ENCODE measurements at places on chromosomes 7 and 10.

- no peak for DNase-seq
Observed at GRCh38 chr10:1564791-1565190, 172.5 kb downstream of the ADARB2 start.

DNA sequence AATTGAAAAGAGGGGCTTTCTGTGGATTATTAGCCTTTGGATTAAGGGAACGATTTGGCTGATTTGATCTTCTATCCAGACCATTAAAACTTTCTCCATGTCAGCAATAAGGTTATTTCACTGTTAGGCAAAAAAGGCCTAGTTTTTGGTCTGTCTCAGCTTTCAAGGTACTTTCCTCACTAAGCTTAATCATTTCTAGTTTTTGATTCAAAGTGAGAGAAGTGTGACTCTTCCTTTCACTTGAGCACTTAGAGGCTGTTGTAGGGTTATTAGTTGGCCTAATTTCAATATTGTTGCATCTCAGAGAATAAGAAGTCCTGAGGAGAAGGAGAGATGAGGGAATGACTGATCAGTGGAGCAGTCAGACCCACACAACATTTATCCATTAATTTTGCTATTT lies 596.0 kb upstream of the TPK1 start:
- peak; percentile 19 for DNase-seq

DNA sequence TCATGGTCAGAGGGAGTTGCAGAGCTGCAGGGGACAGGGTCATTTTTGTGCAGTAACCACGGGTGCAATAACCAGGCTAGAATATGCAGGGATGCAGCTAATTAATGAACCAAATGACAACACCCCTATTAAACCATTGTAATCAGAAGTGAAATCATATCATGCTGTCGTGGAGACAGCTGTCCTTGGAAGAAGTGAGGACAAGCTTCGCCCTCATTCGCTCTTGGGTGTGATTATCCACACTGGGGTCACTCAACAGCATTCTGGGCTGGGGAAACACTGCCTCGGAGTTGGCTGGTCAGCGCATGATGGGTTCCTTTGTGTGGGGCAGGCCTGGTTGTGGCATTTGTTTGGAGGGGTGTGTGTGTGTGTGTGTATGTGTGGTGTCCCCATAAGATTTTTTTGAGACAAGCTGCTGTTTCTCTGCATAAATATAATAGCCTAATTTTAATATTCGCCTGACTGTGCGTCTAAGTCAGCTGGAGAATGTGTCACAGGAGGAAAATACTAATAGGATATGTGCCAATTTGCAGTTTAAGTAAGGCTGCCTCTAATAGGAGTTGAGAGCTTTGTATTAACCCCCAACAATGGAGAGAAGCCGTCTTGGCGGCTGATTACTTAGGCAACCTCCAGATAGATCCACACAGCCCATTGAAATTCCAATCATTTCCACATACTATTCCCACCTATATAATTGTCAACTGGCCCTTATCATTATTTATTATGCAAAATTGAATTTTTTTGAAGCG lies 149.4 kb downstream of the DNAJB6 start:
- no peak for DNase-seq

DNA sequence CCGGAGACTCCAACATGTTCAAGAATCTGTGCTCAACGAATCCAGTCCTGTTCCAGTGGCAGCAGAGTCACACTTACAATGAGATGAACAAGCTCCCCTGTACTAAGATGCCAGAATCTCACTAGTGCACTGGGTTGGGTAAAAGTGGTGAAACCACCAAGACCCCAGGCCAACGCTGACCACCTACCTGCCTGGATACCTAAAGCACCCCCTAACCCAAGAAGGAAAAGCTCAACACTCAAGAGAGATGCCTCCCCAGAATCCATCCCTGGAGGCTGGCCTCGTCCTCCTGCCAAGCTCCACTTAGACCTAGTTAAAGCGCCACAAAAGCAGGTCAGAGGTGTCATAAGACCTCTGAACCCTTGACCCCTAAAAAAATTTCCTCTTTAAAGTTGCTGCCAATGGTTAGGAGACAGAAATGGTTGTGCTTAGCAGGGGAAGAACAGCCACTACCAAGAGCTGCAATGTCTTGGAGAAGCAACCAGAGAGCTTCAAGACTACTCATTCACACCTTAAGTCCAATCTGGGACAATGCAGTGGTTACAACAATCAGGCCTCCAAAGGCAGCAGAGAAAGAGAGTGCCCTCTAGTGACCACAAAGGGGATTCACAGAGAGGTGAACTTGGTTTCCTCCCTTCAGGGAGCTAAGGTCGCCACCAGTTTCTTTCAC lies 94.6 kb upstream of the MACROH2A2 start:
- peak; percentile 56 for DNase-seq

GRCh38 chr7:47636081-47636432 lies 54.1 kb upstream of the TNS3 start:
- DNase-seq: no peak

DNA sequence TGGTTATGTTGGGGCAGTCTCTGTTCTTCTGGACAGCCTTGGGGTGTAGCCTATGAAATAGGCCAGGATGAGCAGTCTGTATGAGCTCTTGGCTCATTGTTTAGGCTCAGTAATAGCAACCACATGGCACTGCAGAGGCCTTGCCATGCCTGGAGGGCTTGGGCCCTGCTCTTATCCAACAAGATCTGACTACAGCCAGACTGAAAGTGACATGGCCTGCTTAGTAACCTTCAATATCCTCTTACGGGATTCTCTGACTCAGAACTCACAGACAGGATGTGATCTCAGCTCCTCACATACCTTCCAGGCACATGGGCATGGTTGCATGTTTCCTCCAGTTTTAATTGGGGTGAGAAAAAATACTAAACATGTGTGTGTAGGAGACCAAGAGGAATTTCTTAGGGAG lies 289.3 kb downstream of the PTEN start:
- DNase-seq: peak; percentile 87

DNA sequence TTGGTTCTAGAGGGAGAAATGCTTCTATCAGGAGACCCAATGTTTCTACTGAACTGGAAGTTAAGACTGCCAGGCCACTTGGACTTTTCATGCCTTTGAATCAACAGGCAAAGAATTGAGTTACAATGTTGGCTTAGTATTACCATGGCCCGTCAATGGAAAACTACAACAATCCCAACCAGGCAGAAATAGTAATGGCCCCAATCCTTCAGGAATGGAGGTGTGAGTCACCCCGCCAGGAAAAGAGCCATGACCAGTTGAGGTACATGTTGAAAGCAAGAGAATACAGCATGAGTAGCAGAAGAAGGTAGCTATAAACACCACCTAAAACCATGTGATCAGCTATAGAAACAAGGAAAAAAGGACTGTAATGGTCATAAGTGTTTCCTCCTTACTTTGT lies 101.9 kb downstream of the DGKB start:
- no peak for DNase-seq

DNA sequence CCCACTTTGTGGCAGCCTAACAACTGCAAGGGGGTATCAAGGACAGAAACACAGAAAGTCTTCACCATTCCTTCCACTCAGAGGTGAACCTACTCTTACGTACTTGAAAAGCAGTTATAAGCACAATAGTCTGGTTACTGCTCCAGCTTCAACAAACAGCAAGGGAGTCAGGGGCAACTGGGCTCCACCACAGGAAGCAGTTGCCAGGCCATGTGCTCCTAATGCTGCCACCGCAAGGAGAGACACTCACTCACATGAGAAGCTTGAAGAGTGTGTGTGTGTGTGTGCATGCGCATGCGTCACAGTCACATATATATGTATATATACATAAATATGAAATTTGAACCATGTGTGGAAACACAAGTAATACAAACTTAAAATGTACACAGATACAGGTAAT lies 65.5 kb downstream of the GRB10 start:
- no peak for DNase-seq

DNA sequence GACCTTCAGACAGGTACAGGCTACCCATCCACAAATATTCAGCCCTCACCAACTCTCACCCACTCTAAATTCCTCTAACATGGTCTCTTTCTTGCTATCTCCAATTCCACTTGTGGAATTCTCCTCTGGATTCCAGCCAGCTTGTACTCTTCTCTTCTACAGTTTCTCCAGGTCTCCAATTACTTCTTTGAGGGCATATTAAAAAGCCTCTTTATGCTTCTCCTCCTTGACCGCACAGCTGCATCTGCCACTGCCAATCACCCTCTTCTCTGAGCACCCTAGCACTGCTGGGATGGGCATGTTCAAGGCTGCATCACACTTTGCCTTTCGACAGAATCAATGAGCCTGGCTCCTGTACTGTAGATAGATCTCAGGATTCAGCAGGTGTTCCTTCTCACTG lies 101.5 kb upstream of the ANKRD1 start:
- DNase-seq: no peak

DNA sequence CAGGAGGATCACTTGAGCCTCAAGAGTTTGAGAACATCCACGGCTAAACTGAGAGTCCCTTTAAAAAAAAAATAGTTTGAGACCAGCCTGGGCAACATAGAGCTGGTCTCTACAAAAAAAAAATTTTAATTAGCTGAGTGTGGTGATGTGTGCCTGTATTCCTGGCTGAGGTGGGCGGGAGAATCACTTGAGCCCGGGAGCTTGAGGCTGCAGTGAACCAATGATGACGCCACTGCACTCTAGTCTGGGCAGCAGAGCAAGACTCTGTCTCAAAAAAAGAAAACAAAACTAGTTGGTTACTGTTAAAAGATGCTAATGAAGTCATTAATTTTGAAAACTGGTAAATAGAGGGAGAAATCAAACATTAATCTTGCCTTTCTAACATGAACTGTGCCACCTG lies 76.4 kb downstream of the MMRN2 start:
- DNase-seq: no peak

DNA sequence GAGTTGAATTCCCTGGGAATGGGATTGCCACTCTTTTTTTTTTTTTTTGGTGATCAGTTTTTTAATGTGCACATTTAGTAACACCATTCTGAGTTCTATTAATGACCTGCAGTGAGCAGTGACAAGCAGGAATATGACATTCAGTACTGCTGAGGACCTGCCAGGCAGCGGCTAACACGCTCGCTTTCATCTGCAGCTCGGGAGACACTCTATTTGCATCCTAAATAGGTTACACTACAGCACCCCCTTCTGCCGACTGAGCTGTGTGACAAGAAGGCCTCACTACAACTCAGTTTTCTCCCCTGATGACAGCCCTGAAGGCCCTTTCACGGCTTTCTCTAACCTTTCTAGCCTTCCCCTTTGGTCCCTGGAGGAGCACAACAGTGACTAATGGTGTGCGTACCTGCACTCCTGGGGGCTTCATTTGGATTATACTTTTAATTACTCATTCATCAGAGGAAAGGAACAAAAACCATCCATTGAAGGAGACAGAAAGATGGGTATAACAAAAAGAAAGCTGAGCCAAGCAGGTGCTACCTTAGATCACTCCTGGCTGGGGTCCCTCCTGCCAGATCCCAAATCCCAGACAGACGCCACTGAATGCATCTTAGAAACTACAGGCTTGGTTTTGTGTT lies 872.4 kb downstream of the LRMDA start:
- DNase-seq: peak; percentile 12

GRCh38 chr7:5714657-5715337 lies 66.7 kb downstream of the RNF216 start:
- DNase-seq: no peak

- DNase-seq: no peak
Observed at GRCh38 chr7:100476101-100476780, 2.8 kb downstream of the TSC22D4 start.

DNA sequence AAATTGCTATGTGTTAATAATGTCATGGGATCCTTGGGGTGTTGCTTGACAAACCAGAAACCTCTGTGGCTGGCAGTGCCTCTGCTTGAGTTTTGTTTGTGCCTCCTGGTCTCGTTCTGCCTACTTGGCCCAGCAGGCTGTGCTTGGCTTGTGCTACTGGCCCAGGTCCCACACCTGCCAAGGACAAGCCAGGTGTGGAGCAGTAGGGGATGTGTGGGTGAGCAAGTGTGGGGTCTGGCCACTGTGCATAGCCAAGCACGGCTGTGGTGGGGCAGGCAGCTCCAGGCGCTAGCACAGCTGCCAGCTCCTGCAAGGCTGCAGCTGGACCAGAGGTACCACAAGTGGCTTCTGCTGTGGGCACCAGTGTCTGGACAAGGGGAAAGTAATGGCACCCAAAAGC lies 149.6 kb upstream of the HGF start:
- DNase-seq: no peak

GRCh38 chr10:7622969-7623368 lies 43.8 kb downstream of the ITIH5 start:
- no peak for DNase-seq

DNA sequence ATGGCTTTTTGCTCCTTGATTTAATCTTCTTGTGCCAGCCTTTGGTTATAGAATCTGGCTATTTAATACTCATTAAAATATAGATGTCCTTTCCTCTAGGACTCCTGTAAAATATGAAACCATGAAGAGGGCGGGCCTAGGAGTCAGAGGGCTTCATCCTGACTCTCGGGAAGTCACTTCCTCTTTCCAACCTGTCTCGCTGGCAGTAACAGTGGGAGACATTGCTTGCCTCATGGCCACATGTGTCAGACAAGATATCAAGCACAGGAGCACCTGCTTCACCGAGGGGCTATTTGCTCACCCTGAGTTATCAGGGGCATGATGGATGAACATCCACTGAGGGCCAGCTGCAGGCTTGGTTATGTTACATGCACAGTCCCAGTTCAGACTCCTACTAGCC lies 31.0 kb downstream of the SLIT1 start:
- no peak for DNase-seq

GRCh38 chr7:134809616-134810015 lies 30.2 kb downstream of the CALD1 start:
- DNase-seq: no peak

DNA sequence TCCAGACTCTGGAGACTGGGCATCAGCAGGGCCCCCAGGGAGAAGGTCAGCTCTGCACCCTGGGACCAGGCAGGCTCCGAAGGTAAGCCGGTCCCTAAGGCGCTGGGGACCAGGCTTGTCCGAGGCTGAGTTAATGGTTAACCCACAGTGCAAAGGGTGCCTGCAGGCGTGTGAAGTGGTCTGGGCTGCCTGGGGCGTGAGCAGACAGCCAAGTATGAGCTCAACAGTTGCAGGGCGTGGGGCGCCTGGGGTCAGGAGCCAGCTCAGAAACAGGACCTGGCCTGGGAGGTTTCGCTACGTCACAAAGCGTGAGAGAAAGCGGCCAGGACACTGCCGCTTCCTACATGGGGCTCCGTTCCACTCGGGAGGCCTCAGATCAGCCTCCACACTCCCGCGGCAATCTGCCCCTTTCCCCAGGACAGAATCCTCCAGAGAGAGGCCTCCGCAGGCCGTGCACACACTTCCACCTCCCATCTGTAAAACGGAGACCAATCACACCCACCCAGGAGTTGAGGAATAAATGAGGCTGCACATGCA lies 16.0 kb downstream of the PDGFA start:
- DNase-seq: no peak
